ENCODE measurements at places on chromosomes 3 and 15.

DNA sequence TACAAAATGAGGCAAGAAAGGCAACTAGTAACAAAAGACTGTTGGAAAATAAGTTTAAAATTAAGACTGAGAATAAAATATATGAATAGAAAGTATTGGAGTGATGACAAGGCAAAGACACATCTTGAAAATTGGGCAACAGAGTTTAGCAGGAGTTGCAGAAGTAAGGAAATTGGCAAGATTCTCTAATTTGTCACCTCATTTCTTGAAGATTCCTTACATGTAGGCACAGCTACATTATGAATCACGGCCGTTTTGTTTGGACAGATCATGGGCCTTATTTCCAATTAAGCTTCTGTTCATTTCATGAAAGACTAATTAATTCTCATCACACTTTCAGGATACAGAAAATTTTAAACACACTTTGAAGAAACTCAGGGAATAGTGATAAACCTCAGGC, 170.1 kb downstream of the ROBO1 start:
- DNase-seq: no peak

DNA sequence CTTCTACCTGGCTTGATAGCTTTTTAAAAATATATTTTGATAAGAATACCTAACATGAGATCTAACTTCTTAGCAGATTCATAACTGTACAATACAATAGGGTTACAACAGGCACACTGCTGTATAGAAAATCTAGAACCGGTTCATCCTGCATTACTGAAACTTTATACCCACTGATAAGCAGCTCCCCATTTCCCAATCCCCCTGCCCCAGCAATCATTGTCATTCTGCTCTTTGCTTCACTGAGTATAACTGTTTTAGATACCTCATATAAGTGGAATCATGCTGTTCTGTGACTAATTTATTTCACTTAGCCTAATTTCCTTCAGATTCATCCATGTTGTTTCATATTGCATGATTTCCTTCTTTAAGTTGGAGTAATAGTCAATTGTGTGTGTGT, 906.0 kb downstream of the GBE1 start:
- no peak for DNase-seq

GRCh38 chr15:48915861-48916260, 37.9 kb downstream of the EID1 start:
- DNase-seq: no peak

- DNase-seq: no peak
These were observed 120.2 kb upstream of the MBNL1 start for GRCh38 chr3:152148579-152148978.

GRCh38 chr3:48756640-48757039, 39.6 kb upstream of the IP6K2 start:
- DNase-seq: no peak

DNA sequence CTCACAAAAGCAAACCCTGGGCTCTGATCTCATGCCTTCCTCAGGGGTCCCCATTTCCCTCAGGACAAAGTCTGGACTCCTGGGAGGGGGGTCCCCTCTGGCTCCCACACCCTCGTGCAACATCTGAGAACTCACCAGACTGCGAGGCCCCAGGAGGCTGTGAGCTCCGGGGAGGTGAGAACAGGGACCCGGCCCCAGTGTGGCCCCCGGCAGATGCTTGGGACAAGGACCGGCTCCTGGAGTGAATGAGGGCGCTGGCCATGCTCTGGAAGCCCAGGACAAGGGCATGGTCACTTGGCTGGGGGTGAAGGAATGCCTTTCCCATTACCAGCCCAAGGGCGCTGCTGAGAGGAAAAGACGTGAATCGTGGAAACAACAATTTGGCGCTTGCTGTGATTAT, 48.0 kb downstream of the LINGO1 start:
- DNase-seq: no peak

GRCh38 chr3:74880237-74880636, 265.8 kb upstream of the CNTN3 start:
- DNase-seq: no peak

- DNase-seq: no peak
These were observed 38.8 kb downstream of the TRAK1 start for GRCh38 chr3:42130007-42130328.

DNA sequence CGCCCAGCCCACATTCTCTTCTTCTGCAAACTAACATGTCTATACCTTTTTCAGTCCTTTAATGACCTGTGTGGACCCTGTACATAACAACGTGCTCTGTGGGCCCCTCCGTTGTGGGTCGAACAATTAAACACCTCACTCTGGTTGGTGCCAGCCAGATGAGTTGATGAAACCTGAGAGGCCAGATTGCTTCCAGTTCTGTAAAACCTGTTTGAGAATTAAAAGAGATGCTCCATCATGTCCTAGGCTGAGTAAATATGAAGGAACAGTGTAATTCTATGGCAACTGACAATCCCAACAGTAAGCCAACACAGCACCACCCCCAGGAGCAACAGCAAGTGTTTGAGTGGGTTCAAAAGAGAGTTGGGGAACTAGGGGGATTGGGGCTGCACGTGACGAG, 5.7 kb upstream of the THBS1 start:
- no peak for DNase-seq

DNA sequence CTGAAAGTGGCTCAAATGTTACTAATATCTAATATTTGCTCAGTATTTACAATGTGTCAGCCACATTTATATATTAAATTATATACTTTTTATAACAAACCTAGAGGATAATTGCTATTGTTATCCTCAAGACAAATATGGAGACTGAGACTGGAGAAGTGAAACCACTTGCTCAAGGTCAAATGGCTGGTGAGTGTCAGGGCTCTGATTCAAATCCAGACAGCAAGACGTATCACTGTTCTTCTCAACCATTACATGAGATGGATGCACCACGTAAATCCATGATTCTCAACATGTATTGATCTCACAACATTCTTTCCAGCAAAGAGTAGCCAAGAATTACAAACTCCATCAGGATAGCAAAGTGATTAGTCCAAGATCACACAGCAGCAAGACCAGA, 53.8 kb upstream of the CPB1 start:
- DNase-seq: no peak

DNA sequence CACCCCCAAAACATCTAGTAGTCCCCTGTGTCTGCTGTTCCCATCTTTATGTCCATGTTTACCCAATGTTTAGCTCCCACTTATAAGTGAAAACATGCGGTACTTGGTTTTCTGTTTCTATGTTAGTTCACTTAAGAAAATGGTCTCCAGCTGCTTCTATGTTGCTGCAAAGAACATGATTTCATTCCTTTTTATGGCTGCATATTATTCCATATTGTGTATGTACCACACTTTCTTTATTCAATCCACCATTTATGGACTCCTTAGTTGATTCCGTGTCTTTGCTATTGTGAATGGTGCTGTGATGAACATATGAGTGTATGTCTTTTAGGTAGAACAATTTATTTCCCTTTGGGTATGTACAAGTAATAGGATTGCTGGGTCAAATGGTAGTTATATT, 51.2 kb downstream of the GRK7 start:
- DNase-seq: no peak

GRCh38 chr15:45435124-45435903, 57.0 kb upstream of the GATM start:
- no peak for DNase-seq

DNA sequence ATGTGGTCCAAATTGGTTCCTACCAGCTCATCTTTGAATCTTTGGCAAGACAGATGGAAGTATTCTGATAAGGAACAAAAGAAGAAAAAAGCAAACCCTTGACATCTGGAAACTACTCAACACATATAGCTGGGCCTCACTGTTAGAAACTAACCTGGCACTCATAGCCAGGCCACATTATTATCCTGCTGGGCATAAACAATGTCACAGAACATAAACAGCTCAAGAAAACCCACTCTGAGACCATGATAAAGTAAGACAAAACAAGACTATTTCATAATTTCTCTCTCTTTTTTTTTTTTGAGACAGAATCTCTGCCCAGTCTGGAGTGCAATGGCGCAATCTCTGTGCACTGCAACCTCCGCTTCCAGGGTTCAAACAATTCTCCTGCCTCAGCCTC, 1093.2 kb downstream of the FHIT start:
- DNase-seq: no peak

DNA sequence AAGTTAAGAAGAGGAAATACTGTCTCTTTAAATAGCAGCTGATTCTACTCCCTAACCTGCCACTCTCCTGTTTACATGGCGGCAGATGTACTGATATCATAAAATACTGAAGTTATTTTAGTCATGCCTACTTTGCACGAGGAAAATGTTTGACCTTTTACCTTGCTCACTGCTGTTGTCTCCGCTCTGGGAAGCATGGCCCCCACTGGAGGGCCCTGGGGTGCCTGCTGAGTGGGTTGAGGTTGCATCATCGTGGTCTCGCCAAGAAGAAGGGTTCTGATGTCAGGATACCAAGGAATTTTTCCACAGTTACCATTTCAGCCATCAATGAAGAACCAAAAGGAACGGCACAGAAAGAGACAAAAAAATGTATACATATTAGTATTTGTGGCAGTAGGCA, 16.7 kb downstream of the MEIS2 start:
- no peak for DNase-seq

DNA sequence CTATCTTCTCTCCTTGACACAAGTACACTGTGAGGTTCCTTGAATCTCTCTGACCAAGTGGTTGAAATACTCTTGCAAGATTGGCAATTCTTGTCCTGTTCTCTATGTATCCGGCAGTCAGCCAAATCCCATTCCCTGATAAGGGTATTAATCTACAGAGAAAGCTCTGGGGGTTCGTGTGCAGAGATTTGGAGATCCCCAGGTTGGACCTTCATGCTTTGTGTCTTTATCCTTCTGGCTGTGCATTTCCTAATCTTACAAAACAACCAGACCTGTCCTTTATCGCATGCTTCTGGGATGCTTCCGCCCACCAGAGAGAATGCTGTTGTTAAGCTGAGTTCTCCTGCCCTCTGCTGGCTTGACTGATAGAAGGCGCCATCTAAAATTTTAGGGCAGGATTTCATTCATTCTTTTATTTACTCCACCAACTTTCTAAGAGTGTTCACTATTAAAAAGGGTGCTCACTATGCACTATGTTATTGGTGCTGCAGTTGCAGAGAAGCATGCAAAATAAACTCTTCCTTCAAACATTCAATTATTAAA, 8.6 kb upstream of the SST start:
- peak; percentile 34 for DNase-seq

DNA sequence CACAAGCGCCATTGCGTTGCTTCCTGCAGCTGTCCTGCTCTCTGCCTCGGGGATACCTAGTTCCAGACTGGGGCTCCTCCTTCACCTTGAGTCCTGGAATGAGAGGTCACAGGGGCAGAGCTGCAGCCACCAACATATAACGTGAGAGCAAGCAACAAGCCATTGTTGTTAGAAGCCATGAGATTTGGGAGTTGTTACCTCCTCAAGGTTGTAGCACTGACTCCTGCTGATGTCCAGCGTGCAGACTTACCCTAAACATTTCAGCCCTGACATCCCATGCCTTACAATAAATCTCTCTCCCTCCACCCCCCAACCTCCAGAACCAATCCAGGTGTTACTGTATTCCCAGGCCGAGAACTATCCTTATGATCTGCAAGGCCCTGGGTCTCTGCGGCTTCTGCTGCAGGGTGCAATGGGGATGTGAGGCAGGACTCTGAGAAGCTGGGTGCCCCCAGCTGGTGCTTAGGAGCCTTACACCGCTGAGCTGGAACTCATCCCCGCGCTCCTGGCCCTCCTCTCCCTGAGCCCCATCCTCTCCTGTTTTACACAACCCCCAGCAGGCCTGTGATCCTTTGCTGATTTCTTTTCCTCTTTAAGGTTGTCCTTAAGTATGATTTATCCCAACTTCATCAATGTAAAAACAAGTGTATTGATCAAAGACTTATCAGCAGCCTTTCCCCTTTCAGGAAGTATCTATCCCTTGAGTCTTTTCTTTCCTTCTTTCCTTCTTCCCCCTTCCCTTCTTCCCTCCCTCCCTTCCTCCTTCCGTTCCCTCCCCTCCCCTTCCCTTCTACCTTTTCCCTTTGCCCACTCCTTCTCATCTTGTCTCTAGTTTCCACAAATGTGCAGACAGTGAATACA, 84.2 kb upstream of the ABHD2 start:
- DNase-seq: peak; percentile 79

DNA sequence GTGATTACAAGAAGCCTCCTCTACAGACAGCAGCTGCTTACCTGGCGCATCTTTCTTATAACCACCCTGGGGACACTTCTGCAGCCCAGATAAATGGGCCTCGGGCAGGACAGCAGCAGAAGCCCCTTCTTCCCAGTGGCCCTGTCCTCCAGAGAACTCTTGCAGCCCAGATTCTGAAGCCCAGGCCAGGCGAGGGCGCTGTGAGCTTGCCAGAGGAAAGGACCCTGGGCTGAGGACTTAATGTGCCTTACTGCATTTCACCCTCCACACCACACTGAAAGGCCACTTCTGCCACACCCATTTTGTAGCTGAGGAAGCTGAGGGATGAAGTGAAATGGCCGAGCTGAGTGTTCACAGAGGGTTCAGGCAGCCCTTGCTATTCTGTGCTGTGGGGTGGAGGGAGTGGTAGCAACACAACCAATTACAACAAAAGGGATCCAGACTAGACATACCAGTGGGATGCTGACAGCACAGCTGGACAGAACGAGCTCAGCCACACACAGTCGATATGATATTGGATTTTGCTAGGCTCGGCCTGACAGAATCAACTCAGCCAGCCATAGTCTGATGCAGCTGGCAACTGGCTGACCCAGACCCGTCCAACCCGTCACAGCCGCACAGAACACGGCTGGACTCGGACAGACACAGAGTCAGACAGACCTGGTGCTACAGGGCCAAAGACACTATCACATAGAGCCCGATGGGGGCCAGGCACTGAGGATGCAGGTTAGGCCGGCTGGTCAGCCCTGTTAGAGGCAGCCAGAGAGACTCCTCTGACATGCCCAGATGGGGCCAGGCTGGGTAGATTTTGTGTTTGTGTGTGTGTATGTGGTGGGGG, 7.3 kb downstream of the ACOX2 start:
- DNase-seq: peak; percentile 68

DNA sequence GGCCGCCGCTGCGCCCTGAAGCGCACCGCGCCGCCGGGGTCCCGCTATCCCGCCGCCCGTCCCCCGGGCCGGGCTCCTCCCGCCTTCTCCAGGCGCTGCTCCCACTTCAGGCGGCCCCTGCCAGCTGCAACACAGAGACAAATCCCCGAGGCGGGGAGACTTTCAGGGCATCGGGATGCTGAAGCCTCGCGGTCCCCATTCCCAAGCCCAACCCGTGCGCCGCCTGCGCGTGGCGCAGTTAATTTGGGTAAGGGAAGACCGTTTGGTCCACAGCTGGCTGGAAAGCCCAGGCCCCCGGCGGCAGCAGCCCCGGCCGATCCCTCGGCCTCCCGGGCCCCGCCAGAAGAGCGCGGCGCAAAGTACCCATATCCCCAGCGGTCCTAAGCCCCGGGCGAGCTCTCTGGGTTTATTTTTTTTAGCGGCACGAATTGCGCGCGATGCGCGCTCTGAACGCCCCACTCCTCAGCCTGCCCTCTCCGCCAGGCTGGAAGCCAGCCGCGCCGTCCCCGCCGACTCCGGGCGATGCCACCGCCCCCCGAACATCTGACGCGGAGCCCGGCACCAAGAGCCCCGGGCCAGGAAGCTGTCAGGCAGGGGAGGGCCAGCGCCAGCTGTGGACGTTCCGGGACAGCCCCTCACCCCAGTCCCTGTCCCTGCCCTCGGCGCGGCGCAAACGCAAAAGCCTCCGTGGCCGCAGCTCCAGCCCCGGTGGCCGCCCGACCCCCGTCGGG, 517 bp downstream of the FBN1 start:
- peak; percentile 77 for DNase-seq
